Stimulated activated CD4-positive, alpha-beta T cell treated with anti-CD3 and anti-CD28 coated beads, Interleukin-4, amount 100 ng/mL, for 24 hours (primary cell): ENCODE measurements at places on chromosomes 3 and 15.

GRCh38 chr3:195895078-195895860 is 13.1 kb downstream of the TNK2 start:
- peak; percentile 70 for DNase-seq

- DNase-seq, result no peak
These were observed 220.2 kb downstream of the SHQ1 start for GRCh38 chr3:72628065-72628464.

GRCh38 chr15:63156755-63157117 is 541 bp downstream of the RPS27L start:
- DNase-seq, result no peak

DNA sequence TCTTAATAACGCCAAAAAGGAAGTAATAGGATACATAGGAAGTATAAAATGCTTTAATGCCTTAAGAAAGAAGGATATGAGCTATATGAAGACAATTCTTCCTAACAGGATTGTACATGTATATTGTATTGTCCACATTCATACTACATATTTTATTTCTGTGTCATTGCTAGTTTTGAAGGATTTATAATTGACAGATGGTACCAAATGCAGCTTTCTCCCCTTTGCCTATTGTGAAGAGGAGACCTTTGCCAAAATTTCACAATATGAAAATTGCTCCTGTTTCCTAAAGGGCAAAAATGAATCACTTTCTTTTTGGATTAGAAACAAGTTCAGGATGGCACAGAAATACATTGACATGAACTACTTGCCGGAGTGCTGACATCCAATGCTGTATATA is 34.8 kb upstream of the EOMES start:
- no peak for DNase-seq

- DNase-seq, result no peak
These were observed 153.2 kb downstream of the WNT5A start for GRCh38 chr3:55333923-55334322.

DNA sequence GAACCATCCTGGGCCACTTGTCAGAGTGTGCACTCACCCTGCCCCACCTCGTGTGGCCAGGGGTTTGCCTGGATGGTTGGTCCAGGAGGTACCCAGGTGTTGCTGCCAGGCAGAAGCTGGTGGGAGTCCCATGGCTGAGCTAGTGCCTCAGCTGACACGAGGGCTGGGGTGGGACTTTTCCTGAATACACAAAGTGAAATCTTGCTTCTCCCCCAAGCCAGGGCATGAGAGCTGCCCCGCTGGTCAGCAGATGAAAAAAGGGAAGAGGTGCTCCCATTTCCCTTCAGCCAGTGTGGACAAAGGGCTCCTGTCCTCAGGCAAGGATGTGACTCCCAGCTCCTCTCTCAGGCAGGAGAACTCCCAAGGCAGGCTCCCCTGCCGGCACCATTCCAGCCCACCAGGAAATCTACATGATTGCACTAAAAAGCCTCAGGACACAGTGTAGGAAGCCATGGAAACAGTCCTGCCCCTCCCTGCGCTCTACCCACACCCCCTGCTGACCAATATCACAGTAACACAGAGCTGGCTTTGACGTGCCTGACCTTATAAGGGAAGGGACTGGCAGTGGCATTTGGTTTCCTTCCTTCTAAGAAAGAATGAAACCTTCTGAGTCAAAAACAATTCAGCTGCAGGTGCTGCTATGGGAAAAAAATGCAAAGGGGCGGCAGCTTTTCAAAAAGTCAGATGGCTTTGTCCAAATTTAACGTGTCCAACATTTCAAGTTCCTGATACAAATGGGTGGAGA is 33.9 kb downstream of the MYO5C start:
- DNase-seq, result peak; percentile 62
